NCI-H510A (cell line): ENCODE measurements at places on chromosomes 5 and 9.

DNA sequence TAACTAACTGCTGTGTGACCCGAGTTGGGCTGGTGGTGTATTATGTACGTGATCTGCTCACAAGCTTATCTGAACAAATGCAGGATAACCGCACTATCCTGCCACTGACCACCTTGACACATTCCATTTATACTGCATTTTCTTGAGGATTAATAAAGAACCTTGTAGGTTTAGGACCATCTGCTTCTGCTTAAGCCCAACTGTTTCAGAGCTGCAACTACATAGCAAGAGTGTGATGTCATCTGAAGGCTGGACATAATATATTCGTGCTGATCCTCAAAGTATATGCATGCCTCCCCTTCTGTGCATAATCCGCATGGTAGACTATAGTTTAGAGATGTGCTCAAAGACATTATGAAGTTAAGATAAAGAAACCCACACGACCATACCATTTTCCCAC, 435.9 kb downstream of the BNC2 start:
- no peak for DNase-seq

DNA sequence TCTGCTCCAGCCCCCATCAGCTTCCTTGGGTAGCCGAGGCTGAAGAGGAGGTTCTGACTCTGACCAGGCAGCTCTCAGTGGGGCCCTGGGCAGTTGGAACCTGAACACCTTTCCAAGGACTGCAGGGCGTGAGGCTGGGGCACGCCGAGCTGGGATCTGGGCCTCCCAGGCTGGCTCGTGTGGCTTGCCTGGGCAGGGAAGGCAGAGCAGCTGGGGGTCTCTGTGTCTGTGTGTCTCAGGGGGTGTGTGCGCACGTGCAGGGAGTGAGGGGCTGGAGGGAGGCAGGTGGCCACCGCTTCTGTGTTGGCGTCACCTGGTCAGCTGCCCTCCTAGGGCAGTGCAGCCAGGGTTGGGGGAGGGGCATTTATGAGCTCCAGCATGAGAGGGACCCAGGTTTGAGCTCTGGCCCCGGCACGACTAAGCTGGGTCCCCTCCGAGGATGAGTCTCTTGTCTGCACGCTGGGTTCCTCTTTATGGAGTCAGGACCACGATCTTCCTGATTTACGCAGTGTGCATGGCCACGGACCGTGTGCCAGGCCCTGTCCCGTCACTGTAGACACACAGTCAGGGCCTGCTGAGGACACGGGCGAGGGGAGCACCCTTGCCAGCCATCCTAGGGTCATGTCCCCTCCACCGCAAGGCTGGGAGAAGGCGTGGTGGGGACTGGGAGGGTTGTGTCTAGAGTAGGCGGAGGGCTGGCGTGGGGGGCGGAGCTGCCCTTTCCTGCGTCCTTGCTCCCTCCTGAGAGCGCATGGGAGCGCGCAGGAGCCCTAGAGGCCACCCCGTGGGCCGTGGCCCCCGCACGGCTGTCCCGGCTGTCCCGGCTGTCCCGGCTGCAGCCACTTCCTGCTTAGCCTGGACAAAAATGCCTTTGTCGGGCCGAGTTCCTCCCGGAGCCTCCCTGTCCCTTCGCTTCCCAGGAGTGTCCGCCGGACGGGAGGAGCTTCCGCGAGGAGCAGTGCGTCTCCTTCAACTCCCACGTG, 4.6 kb downstream of the ADAMTSL2 start:
- DNase-seq: no peak

- DNase-seq: no peak
These were observed 1.8 kb downstream of the MARCHF6 start for GRCh38 chr5:10355071-10355889.

- DNase-seq: no peak
These were observed 416.1 kb downstream of the TMEM38B start for GRCh38 chr9:106110483-106110882.

DNA sequence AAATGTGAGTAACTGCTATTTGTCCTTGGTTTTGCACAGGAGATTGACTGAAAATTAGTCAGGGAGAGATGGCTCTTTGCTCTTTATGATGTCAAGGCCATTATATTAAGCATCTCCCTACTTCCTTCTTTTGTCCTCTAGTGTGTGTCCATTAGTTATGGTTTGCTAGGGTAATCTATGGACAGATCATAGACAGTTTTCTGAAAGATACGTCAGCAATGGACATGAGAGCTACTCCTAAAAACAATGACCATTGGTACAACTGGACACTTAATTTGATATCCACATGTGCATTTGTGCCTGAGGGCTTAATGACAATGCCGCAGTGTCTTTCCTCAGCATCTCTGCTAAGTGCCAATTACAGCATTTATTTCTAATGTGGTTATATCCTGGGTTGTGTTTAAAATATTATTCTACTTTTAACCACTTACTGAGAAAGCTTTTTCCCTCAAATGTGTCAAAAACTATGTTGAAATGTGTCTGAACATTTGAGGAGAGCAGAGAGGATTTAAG, 218.2 kb upstream of the RFX3 start:
- DNase-seq: no peak

- no peak for DNase-seq
These were observed 46.0 kb upstream of the FREM1 start for GRCh38 chr9:14956208-14956607.

GRCh38 chr9:97873425-97873824, 20.4 kb downstream of the FOXE1 start:
- no peak for DNase-seq

DNA sequence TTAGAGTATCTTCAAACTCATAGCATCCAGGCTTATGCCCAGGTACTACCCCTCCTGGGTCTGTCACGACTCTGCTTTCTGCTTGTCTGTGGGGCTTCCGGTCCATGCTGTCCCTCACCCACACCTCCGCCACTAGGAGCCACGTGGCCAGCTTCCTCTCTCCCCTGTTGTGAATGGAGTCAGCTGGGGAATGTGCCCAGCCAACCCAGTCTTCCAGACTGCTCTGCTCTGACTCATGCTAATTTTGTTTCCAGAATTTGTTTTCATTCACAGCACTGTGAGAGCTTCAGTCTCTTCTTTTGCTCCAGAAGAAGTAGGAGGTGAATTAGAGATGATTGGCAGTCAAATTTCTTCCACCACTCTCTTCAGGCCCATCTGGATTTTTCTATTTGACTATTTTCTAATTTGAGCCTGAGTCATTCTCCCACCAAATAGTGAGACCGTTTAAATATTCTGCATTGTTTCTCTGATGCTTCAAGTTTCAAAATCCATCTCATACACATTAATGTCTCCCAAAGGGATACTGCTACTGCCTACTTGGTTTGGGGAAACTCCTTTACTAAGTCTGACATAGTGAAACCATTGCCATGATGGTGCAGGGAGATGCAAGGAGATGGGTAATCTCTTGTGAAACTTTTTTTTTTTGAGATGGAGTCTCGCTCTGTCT, 424.1 kb upstream of the KIF2A start:
- no peak for DNase-seq

DNA sequence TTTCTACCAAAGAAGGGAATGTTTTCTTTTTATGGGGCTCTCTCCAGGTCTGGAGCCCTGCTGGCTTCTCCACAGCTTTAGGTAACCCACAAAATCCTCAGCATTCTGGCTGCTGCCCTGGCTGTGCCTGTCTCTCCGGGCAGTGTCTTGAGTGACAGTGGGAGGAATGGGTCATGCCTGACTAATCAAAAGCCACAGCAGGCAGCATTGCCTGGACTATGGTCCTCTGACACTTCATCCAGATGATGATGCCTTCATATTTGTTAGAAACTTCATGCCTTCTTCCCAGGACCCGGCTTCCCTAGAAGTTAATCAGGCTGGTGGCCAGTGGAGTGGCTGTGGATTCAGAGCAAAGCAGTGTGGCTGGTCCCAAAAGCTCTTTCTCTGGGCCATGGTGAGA, 32.2 kb upstream of the TGFBI start:
- no peak for DNase-seq

GRCh38 chr5:123571927-123572326, 60.0 kb downstream of the CSNK1G3 start:
- DNase-seq: no peak

GRCh38 chr9:114060711-114061110, 17.4 kb downstream of the AMBP start:
- no peak for DNase-seq

DNA sequence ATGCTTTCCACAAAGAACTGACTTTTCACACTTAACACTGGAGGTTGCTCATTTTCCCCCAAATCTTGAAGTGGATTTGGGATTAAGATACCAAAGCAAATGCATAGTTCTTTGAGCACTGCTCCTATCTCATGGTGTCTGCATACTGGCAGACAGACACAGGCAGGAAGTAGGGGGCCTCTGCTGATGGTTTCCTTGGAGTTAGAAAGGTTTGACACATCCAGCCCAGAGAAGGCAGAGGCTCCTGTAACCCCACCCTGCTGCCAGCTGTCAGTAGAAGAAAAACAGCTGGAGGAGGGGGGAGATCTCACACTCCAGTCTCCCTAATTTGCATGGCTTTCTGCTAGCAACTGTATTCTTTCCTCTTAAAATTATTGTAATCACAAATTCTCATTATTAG, 44.1 kb downstream of the APTX start:
- DNase-seq: no peak
